ENCODE measurements at places on chromosomes 3 and 15.

DNA sequence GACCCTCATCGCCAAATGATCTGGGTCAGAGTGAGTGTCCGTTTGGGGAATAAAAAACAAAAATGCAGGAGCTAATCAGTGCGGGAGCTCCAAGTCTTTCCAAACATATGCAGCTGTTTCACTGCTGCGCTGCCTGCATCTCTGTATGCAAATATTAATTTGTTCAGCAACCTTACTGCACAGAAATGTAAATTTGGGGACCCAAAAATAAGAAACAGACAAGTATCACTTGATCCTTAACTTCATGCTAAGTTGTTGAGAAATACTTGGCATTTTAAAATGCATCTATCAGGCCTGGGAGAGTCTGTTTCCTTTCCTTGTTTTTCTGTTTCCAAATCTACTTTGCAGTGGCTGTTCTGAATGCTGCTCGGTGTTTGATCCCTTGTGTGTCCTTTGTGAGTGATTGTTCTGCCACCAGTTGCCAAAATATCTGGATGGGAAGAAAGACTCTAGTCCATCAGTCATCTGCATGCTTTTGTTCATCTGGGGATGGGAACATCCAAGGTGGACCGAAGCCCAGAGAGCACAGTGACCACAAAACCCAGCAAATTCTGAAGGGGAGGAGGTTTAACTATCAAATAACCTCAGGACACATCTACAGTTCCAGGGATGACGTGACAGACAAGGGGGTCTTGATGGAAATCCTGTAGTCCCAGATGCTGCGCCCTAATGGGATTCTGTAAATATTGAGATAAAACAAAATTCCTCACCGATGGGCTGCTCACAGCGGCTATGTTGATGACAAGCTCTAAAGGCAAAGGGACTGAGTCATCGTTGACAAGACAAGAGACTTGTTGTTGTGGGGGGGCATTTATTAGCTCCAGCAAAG lies 199.5 kb upstream of the WNT5A start:
- no peak for DNase-seq

DNA sequence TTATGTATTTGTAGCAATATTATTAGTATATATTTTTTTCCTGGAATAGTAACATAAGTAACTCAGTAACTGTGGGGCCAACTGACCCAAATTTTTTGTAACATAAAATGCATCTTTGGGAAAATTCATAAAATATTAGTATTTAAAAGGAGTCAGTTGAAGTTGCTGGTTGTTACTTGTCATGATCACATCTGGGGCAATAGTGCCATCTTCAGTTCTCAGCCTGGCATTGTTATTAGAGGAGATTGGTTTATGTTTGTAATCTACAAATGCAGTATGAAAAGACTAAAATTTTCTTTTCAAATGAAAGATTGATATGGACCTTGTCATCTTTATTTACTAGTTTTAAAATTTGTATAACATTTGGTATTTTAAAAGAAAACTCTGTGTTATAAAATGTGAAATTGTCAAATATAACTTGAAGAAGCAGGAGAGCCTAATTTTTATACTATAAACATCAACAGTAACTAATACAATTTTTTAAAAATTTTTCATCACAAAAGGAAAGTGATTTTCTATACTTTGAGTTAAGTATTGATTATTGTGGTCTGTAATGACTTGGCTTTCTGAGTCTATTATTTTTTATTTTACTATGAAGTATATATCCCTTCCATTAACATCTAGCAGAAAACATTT lies 38.8 kb upstream of the MLF1 start:
- no peak for DNase-seq

GRCh38 chr3:177262396-177262795 lies 65.1 kb upstream of the TBL1XR1 start:
- no peak for DNase-seq

DNA sequence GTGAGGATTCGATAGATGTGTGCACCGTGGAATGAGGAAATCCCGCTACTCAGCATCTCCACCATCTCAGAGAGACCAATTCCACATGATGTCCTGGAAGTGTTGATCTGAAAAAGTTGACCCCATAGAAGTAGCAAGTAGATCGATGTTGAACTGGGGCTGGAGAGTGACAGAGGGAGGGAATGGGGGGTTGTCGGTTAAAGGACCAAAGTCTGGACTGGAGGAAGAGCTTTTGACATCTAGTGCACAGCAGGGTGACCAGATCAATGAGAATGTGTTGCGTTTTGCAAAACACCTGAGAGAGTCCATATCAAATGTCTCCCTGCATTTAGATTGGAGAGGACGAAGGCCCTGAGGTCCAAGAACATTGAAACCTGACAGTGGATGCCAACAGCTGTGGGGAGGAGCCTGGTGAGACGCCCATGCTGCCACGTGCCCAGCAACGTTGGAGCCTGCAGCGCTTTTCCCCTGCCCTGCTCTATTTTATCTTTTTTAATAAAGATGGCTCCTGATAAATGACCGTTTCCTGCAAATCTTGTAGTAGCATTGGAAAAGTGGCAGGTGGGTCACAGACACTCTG lies 30.1 kb upstream of the RPL32 start:
- no peak for DNase-seq

DNA sequence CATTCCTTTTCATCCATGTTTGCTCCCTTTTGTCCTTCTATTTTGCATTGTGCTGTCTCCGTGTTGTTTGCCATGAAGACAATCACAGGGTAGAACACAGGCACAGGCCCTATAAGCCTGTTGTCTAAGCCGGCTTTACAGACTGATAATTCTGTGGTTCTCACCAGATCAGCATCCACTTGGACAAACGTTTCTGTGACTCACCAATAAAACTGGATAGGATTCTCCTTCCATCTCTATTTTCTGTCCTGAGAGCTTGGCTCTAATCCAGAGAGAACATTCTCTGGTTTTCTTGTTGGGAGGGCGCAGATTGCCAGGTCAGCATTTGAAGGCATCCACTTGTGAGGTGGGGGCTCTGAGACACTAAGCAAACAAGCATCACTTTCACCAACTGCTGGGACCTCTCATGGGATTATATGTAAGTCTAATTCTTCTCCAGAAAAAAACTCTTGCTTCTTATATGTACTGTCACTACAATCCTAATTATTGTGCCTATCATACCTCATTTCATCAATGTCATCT lies 101.6 kb downstream of the ERC2 start:
- DNase-seq: no peak

- no peak for DNase-seq
These were observed 174.9 kb upstream of the SEMA6D start for GRCh38 chr15:47542312-47542989.

DNA sequence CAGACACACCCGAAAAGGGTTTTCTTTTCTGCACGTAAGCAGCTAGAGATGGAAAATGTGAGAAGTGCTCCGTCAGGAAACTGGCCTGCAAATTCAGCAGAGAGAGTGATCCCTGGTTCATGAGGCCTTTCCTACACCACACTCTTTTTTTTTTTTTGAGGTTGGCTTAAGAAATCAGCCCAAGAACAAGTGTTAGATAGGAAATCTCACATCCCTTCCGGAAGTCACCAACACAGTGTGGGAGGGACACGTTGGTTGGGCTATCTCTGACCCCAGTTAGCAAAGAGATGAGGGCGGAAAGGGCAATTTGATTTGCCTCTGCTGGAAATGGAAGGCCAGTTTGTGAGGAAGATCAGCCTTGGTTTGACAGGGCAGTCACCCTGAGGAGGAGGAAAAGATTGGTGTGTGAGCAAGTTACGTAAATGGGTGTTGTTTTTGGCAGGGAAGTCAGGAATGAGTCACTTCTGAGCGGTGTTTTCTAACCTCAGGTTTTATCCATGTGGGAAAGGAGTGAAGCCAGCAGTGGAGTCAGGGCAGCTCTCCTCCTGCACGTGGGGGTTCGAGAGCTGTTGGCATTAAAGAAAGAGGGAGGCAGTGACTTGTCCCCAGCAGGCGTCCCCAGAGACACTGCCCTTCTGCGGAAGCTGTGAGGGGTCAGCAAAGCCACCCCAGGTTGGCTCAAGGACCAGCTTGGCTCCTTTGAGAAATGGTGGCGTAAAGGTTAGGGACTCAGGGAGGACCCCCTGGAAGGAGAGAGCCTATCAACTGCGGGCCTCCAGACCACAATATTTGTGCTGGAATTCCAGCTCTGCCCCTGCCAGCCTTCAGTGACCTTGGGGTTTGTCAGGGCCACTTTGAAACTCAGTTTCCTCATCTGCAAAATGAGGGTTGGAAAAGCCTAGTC lies 237.6 kb upstream of the BHLHE40 start:
- DNase-seq: no peak

Measured in renal cortex interstitium (tissue), 15 donors.